ENCODE measurements at places on chromosomes 3 and 15.

- DNase-seq: no peak
These were observed 103.1 kb upstream of the PTX3 start for GRCh38 chr3:157333551-157333991.

- no peak for DNase-seq
These were observed 90.9 kb downstream of the TP63 start for GRCh38 chr3:189721873-189722665.

DNA sequence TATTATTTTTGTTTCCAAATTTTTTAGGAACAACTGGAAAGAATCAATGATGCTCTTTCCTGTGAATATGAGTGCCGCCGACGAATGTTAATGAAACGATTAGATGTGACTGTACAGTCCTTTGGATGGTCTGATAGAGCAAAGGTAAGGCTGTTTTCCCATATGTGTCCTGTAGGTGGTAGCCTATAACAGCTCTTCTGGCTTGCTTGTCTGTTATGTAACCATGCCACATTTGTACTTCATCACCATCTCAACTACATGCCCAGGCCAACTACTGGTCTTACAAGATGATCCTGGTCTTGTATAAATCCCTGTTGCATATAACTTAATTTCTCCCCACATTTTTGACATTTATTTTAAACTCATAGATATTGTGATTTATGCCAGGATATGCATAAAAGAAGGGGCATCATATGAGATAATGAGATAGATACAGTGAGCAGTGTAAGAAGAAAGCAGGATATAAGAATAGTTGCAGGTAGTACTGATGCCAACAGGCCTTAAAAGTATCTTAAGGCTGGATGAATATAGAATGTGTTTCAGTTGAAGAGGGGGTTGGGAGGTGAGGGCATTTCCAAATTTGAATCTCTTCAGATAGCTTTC is 20.3 kb downstream of the FAM98B start:
- peak; percentile 33 for DNase-seq

DNA sequence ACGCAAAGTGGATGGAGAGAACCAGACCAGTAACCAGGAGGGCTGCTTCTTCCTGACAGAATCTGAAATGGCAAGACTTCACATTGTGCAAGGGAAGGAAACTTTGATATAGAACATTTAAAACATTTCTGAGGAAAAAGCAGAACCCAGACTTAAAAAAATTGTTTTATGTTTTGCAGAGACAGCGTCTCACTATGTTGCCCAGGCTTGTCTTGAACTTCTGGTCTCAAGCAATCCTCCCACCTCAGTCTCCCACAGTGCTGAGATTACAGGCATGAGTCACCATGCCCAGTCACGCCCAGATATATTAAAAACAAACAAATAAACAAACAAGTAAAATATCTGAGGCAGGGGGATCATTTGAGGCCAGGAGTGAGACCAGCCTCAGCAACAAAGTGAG is 46.2 kb downstream of the CRTAP start:
- DNase-seq: no peak

GRCh38 chr3:195893044-195893395 is 15.3 kb downstream of the TNK2 start:
- no peak for DNase-seq

DNA sequence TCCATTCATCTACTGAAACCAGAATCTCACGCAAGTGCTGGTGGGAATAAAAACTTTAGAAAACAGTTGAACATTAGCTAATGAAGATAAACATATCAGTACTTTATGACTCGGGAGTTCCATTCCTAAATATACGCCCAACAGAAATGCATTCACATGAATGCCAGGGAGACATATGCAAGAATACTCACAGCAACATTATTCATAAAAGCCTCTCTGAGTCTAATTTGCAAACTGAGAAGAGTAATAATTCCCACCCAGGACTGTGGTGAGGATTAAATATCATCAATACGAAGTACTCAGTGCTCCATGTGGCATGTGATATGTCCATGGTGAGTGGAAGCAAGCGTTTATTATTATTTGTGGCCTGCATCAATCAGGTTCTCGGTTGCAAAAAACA is 65.6 kb upstream of the OXTR start:
- no peak for DNase-seq

DNA sequence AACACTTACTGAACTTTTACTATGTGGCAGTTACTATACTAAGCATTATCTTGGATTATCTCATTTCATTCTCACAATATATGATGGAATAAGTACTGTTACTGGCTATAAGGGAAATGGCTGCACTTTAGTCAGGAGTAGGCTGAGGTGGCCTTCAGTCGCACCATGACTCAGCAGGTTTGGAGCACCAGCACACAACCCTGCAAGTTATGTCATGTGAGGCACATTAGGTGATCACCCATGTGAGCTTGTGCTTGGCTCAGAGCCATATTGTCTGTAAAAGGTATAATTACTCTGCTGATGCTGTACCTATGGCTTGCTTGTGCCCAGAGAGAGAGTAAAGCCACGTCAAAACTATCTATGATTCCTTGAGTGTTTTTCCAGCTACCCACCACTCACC is 54.1 kb upstream of the TIPARP start:
- DNase-seq: peak; percentile 25

DNA sequence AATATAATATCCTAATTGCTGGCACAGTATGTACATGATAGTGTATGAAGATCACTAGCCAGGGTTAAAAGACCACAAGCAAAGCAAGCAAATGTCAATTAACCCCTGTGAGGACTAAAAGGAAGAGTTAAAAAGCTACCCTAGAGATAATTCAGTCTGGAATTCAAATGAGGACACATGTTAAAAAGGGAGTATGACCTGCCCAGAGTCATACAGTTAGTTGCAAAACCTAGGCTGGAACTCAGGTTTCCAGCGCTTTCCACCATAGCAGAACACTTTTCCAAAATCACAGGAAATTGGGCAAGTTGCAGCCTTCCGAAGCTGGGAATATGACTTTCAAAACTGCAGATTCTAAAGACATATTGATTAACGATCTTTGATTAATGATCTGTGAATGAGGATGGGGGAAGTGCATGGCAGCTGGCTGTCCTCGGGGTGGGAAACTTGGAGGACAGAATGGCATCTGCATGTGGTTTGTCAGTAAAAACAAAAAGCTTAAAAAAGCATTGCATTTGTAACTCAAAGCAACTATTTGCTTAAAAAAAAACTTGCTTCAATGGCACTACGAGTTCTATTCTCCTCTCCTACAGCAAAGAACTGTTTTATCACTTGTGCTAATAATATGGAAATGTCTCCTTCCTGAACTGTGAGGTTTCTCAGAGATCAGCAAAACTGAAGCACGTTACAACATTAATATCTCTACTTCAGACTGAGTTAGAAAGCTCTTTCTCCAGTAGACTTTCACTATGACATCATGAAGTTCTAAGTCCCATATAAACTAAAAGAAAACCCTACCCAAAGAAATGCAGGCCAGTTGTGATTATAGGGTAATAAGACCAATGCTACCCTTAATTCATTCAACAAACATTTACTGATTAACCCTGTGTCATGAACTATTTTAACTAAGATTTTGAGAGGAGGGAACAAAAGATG is 46.2 kb downstream of the IGSF11 start:
- no peak for DNase-seq

DNA sequence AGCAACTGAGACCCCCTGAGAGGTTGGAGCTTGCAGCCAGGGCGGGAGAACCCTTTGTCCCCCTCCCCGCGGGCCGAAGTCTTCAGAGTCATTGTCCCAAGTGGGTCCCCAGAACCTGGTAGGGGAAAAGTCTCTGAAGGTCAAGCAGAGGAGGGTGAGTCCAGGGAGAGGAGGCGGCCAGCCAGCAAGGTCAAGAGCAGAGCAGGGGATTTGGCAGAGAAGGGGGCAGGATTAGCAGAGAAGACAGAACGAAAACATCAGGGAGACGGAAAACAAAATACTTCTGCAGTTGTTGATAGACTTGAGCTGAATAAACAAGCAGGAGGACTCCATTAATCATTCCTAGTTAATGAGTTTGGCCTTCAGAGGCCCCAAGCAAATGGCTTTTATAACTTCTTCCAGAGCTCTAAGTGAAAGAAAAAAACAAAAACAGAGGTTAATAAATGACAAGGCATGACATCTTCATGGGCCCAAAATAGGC is 66.7 kb downstream of the GRIP2 start:
- DNase-seq: no peak

GRCh38 chr3:49895791-49896190 is 7.9 kb downstream of the MST1R start:
- no peak for DNase-seq
